ENCODE measurements at places on chromosomes 5 and 9.

GRCh38 chr9:757246-757881, 84.1 kb upstream of the DMRT1 start:
- DNase-seq, result no peak

DNA sequence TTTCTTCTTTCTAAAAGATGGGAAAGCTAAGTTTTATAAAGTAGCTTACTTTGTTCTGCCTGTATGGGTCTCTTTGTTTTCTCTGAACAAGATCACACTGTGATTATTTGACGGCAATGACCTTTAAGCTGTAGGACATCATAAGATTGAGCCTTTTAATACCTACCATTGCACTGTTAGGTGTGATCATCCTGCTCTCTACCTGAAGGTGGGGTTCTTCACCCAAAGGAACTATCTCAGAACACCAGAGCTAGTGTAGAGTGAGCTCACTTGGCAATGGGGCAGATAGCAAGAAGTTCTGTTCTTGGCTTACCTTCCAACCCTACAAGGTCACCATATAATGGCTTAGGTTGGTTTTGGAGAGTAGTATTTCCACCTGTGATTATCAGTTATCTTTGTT, 200.2 kb downstream of the SPATA31D1 start:
- DNase-seq, result no peak

GRCh38 chr5:124706729-124707361, 39.6 kb downstream of the ZNF608 start:
- DNase-seq, result no peak

- DNase-seq, result no peak
Observed at GRCh38 chr9:522658-523057, 308.0 kb downstream of the DOCK8 start.

DNA sequence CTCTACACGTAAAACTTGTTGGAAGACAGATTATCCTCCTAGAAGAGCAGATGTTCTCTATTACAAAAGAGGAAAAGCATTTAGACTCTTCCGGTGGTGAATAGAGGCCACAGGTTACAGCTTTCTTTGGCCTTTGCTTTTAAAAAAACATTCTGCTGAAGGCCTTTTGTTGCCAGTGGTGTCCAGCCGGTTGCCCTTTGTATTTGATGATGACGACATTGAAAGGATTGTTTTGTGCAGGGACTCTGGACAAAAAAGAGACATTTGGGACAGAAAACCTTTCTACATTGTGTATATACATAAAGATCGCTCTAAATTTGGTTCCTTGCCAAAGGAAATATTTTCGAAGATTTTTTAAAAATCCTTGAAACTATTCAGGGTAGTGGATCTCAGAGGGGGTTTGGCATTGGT, 180.3 kb downstream of the C9orf152 start:
- no peak for DNase-seq

GRCh38 chr5:149224282-149224681, 47.4 kb upstream of the AFAP1L1 start:
- DNase-seq, result no peak

DNA sequence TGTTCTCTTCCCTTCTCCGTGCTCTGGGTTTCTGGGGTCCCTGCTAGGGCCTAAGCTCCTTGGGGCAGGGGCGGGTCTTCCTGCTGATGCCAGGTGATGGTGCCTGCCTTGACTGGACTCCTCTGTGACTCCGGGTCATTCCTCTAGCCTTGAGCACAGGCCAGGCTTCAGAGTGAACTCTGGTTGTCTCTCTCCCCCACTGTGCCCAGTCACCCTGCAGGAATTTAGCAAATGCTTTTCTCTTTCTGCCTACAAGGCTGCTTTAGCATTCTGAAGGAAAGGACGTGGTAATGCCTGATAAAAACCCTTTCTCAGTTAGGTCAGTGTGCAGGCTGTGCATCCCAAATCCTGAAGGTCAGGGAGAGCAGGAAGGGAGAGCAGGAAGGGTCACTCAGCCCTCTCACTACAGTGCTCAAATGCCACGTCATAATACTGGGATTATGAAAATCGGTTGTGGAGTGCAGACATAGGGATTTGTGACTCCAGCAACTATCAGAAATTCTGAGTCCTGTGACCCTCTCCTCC, 2.7 kb downstream of the CXCL14 start:
- DNase-seq, result no peak

GRCh38 chr5:121870489-121870888, 18.8 kb downstream of the FTMT start:
- DNase-seq, result no peak

GRCh38 chr9:122337556-122337929, 33.3 kb upstream of the PTGS1 start:
- DNase-seq, result no peak

All from activated naive CD8-positive, alpha-beta T cell treated with anti-CD3 and anti-CD28 coated beads, Interleukin-2, amount 50 U/mL, for 16 hours (primary cell).